ENCODE measurements at places on chromosomes 2 and 18.

GRCh38 chr2:215684448-215685237 lies 248.8 kb upstream of the FN1 start:
- no peak for DNase-seq

DNA sequence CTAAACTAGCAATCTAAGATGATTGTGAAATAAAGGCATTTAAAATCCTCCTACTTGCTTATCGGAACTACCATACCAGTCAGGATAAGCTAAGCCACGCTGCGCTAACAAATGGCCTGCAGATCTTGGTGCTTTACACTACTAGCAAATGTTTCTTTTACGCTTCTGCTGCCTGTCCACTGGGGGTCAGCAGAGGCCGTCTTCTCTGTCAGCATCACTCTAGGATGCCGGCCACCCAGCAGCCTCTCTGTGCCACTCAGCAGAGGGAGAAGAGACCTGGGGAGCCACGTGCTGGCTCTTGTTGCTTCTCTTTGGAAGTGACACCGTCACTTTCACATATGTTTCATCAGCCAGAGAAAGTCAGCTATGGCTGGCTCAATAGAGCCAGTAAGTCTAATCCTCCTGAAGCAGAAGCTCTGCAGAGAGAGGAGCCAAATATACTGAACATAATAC lies 36.6 kb downstream of the COPS8 start:
- peak; percentile 40 for DNase-seq

GRCh38 chr18:37669991-37670534 lies 104.5 kb upstream of the CELF4 start:
- DNase-seq, result no peak

- DNase-seq, result no peak
These were observed 32.1 kb downstream of the FRZB start for GRCh38 chr2:182834293-182834692.

DNA sequence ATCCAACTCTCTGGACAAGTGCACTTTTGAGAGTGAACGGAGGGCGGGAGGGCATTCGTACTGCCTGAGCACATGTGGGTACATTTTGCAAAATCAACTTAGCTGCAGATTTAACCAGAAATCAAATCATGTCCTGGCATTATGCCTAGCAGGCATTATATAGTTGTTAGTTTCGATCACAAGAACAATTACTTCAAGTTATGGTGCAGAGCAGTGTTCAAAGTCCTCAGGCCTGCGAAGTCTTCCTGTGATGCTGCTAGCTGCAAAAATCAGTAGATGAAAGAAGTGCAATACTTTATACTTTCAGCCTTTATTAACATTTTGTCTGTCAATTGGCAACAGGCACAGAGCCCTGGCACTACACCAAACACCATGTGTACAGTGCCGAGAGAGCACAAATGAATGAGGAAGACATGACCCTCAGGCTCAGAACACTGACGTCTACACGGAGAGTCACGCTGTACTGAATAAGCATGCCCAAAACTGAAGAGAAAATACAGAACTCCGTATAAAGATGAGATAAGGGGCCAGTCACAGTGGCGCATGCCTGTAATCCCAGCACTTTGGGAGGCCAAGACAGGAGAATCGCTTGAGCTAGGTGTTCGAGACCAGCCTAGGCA lies 92.1 kb upstream of the CREB1 start:
- DNase-seq, result no peak

- no peak for DNase-seq
These were observed at the start of gene VIL1 for GRCh38 chr2:218418717-218419458. VIL1 (plus strand) TSS chr2:218419123; CDS start chr2:218423779, 4,656 bp downstream.

DNA sequence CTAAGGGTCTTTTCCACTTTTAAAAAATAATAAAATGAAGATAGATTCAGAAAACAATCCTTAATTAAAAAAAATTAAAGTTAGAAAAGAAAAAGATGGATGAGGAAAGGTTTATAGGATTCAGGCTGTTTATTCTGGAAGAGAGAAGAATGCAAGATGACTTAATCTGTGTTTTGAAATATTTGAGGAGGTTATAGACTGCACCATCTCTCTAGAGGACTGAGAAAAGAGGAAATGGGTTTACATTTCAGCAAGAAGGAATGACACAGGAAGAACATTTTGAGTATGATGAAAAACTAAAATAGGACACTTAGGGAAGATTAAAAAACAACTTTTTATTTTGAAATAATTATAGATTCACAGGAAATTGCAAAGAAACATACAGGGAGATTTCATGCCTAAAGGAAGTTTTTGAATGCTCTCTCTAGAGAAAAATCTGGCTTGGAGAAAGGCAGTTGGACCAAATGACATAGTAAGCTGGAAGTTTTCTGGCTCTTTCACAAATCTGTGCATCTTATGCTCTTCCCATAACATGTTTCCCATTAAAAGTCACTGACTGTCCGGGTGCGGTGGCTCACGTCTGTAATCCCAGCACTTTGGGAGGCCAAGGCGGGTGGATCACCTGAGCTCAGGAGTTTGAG lies 75.0 kb downstream of the CERS6 start:
- DNase-seq, result peak; percentile 20

DNA sequence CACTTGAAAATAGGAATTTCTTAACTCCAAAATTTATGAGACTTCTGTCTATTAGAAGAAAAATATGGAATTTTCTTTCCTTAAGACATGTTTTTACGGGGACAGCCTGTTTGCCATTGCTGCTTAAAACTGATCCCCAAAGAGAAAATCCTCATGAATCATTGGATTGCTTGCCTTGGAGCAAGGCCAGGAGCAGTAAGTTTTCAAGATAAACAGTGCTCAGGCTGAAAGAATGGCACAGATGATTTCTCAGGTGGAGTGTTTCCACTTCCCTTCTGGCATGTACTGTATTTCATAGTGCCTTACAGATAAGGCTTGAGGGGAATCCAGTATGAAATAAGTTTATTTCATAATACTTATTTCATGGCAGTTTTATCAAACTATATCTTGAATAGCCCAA lies 74.3 kb upstream of the MMADHC start:
- no peak for DNase-seq

DNA sequence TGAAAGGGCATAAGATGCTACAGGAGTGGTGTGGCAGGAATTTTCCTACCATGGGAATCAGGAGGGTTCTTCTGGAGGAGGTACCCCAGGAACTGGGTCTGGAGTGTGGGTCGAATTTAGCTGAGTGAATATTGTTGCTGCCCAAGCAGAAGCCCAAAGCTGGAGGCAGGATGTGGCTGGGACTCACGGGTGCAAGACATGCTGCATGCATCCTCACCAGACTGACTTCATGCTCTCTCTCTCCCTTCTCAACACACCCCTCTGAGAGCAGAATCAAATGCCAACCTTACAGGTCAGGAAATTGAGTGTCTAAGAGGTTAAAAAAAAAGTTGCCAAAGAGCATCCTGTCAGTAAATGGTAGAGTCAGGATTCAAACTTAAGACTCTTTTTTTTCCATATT lies 78.8 kb upstream of the TTC39C start:
- DNase-seq, result no peak

DNA sequence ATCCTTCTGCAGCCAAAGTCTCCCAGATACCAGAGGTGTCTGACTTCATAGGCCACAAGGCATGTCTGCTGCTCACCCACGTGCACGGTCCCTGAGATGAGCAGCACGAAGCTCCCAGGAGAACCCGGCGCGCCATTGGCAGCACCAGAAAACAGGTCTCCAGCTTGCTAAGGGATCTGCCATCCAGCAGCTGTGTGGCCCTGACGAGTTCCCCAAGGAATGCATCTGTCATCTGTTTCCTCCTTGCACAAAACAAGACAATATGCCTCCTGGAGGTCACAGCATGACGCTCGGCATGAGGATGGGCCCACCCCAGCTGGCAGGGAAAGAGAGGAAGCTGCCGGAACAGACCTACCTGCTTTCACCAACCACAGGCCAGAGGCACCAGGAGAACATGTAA lies 29.2 kb downstream of the HS6ST1 start:
- DNase-seq, result no peak

DNA sequence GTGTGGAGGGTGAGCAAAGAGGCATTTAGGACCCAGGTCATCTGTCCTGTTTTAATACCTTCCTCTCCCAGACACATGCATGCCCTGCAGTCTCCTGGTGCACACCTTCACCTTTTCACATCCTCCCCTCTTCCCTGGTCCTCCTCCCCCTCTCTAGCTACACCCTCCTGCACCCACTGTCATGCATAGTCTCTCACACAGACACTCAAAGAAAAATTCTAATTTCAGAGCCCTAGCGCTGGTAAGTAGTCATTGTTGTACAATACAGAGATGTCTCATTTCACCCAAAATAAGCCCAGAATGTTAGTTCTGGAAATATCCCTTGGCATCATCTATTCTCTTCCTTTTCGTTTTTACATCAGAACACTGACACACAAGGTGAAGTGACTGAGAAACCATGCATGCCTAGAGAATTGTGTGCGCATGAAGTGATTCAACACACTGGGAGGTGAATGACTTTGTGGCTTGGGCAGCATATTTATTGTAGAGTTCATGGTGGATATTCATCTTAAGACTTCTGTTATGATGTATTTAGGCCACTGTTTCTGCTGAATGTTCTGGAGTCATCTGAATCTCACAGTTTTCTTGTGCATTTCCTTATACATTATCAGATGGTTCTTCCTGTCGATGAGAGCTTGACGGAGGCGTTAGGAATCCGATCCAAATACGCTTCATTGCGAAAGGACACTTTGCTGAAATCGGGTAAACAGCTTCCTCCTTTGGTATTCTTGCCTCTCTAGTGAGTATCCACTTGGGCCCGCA lies 69.9 kb downstream of the COA5 start:
- DNase-seq, result peak; percentile 89

GRCh38 chr2:216012133-216012829 lies 1.1 kb downstream of the MREG start:
- peak; percentile 75 for DNase-seq

DNA sequence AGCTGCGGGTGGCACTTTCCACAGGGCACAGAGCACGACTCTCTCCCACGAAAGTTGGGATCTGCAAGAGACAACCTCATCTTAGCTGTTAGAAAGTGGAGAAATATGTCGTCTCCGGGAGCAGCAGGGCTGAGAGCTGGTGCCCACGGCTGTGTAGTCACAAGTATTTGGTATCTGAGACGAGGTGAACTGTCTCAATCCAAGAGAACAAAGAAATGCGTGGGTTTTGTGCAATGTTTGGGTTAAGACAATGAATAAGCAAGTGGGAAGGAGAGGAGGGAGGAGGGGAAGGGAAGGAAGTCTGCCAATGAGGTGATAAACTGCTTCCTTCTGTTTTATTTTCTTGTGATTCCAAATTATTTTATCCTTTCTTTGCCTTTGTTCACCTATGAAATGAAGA lies 18.0 kb downstream of the DYTN start:
- DNase-seq, result peak; percentile 22

- no peak for DNase-seq
These were observed 16.9 kb downstream of the MYO7B start for GRCh38 chr2:127552336-127552735.

- DNase-seq, result peak; percentile 99
These were observed 97.1 kb upstream of the SERTAD2 start for GRCh38 chr2:64750817-64751285.

- DNase-seq, result no peak
These were observed 117.9 kb downstream of the PTRHD1 start for GRCh38 chr2:24675338-24675737.

- DNase-seq, result no peak
These were observed 2.4 kb downstream of the CYP27C1 start for GRCh38 chr2:127217470-127218325.

DNA sequence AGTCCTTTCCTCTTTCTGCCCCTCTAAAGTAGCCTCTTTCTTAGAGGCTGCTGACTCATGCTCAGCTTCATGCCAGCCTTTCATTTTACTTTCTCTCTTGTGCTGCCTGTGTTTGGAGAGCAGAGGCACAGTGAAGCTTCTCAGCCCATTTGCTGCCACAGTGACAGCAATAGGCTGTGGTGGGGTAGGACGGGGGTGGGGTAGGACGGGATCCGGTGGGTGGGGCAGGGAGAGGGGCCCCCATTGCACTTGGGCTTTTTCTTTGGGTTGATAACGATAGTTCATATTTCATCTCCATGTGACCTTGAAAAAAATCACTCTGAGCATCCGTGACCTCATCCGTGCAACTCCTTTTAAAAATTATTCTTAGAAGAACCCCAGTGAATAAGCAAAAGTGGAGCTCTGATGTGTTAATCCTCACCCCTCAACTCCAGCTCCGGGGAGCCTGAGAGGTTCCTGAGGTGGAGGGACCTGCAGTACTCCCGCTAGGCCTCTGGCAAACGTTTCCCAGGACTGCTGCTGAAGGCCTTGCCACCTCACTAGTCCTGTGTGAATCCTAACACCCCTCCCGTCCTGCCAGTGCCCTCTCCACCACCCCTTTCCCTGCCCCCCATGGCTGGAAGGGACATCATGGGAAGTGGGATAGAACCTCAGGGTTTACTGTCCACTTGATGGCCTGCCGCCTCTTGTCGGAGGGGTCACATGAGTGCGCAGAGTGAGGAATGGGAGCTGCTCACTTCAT lies 70.8 kb downstream of the INPP4A start:
- peak; percentile 39 for DNase-seq

DNA sequence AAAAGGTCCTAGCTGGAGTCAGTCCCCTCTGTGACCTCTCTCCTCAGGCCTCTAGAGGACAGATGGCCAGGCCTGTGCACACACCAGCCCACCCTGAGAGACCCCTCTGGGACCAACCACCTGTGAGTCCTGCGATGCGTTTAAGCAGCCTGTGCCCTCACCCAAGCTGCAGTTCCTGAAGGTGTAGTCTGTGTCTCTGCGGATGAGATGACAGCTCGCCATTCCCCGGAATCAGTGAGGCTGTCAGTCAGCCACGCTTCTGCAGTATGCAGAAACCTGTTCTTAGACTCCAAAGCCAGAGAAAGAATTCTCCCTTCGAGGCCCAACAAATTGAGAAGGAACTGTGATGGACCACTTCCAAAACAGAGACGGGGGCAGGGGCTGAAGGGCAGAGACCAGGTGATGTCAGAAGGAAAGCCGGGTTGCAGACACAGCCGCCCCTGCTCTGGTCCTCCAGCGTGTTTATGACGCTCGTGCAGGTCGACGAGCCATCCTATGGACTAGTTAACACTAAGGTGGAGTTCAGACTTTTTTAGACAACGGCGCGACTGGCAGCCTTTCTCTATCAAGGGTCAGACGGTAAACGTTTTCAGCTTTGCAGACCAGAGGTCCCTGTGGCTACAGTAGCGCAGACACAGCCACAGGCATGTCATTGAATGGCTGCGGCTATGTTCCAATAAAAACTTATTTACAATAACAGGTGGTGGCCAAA lies 10.2 kb downstream of the MTERF4 start:
- DNase-seq, result no peak

GRCh38 chr2:165529130-165529529 lies 59.6 kb downstream of the CSRNP3 start:
- no peak for DNase-seq

DNA sequence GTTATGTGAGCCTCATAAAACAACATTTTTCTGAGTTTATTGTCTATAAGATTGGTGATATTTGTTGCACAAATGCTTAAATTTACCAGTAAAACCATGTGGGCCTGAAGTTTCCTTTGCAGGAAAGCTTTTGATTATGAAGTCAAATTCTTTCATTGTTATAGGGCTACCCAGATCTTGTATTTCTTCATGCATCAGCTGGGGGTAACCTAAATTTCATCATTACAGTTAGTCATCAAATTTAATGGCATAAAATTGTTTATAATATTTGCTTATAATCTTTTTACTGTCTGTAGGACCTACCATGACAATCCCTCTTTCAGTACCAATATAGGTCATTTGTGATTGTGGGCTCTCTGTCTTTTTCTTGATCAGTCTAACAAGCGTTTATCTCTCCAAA lies 47.8 kb downstream of the SMAD2 start:
- DNase-seq, result no peak

- no peak for DNase-seq
These were observed 93.5 kb downstream of the TMEM163 start for GRCh38 chr2:134625311-134625710.

All from inflammatory macrophage (primary cell).